IMR-90 (cell line): ENCODE measurements at places on chromosomes 3 and 15.

DNA sequence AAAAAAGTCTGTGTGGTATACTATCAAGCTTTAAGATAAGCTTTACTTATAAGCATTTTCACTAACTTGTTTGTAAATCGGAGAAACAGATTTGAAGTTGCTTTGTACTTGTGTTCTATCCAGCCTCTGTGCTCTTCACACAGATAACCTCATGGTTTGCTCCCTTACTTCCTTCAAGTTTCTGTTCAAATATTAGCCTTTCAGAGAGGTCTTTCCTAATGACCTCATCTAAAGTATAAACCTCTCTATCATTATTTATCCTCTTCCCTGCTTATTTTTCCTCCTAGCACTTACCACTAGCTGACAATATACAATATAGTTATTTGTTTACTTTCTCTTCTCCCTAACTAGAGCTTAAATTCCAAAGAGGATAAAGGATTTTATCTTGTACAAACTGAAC is 180.0 kb downstream of the CBLB start:
- no peak for DNase-seq

DNA sequence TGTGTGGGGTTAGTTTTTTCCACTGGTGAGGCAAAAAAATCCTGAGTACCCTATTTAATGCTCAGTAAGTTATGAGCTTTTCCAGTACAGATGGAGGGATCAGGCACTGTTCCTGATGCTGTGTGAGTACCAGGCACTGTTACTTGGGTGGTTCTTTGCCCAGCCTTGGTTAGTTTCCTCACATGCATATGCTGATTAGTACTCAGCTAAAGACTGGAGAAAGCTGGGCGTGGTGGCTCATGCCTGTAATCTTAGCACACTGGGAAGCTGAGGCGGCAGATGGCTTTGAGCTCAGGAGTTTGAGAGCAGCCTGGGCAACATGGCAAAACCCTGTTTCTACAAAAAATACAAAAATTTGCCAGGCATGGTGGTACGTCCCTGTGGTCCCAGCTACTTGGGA is 210.3 kb upstream of the SGO1 start:
- DNase-seq = no peak

DNA sequence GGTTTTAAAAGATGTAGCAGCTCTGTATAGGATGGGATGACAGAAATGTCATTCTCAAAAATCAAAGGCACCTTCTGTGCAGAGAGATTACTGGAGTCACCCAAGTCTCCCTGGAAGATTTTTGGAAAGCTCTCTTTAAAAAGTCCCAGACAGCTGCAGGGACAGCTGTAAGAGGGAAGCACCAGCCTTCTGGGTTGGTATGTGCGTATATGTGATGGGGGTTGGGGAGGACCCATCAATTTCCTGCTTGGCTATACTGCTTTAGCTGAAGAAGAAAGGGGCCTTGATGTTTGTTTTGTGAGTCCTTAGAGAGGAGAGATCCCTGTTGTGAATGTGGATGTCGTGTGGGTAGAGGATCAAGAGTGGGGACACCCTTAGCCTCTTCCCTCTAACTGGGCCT is 5.4 kb upstream of the SEC11A start:
- no peak for DNase-seq

- DNase-seq = no peak
Measured at GRCh38 chr15:49923671-49924070, 195.4 kb downstream of the ATP8B4 start.

GRCh38 chr3:14130707-14131106 is 5.9 kb downstream of the TMEM43 start:
- DNase-seq = no peak

DNA sequence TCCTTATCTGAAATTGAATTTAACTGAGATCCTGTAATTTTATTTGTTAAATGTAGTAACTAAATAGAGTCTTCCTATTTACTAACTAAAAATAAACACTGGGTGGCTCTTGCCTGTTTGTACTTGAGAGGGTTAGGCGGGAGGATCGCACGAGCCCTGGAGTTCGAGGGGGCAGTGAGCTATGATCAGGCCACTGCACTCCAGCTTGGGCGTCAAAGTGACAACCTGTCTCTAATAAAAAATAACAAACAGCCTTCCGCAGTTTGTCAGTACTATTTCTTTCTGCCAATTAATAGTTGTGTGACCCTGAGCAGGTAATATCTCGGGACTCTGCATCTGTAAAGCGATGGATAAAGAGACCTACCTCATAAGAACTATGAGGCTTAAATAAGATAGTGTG is 768 bp upstream of the PDE12 start:
- DNase-seq = no peak

DNA sequence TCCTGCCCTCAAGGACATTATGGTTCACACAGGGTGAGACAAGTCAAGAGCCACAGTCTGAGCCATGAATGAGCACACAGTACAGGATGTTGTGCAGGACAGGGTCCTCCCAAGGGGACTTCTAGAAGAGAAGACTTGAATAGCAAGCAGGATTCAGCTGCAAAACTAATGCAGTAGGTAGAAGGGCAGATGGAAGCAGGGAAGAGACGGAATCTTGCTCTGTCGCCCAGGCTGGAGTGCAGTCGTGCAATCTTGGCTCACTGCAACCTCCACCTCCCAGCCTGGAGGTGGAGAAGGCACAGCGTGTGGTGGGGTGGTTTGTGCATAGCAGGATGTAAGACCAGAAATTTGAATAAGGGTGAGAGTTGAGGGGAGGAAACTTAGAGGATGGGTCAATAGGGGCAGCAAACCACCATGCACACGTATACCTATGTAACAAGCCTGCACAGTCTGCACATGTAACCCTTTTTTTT is 8.0 kb downstream of the BCL2L10 start:
- DNase-seq = no peak

- no peak for DNase-seq
Measured at GRCh38 chr15:90432253-90432652, 44.2 kb downstream of the IQGAP1 start.

DNA sequence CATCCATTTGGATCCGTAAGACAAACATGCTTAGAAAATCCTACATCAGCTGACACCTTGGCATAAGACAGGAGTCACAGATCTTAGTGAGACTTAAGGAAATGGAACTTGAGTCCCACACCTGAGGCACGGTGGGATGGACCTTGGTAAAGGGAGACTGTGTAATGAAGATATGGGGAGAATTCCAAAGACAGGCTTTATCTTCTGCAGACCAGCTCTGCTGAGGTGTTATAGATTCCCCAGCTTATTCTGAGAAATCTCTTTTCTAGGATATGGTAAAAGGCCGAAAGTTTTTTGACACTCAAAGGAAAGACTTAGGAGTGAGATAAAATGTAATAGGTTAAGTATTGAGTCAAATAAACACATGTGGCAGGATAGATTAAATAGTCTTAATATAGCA is 8.3 kb upstream of the MTMR10 start:
- DNase-seq = no peak

GRCh38 chr3:76643623-76644304 is 396.1 kb upstream of the ROBO2 start:
- no peak for DNase-seq

GRCh38 chr15:36544518-36545466 is 34.6 kb upstream of the CDIN1 start:
- DNase-seq = no peak

GRCh38 chr3:113054552-113054951 is 63.8 kb downstream of the GTPBP8 start:
- peak; percentile 69 for DNase-seq

DNA sequence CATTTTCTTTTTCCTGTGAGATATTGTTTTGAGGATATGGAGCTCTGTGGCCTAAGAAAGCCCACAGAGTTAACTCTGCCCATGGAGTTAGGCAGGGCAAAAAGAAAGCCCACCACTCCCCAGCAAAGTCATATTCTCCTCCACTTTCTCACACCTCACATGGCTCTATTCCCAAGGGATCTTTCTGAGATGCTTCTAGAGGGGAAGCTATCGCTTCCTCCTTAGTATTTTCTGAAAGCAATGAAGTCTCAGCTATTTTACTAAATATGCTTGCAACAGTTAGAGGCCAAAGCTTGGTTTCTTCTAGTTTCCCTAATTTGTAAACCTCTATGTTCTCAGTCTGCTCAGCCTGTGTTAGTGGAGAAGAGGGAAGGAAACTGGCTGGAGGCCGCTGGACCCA is 80.3 kb upstream of the EOMES start:
- no peak for DNase-seq

DNA sequence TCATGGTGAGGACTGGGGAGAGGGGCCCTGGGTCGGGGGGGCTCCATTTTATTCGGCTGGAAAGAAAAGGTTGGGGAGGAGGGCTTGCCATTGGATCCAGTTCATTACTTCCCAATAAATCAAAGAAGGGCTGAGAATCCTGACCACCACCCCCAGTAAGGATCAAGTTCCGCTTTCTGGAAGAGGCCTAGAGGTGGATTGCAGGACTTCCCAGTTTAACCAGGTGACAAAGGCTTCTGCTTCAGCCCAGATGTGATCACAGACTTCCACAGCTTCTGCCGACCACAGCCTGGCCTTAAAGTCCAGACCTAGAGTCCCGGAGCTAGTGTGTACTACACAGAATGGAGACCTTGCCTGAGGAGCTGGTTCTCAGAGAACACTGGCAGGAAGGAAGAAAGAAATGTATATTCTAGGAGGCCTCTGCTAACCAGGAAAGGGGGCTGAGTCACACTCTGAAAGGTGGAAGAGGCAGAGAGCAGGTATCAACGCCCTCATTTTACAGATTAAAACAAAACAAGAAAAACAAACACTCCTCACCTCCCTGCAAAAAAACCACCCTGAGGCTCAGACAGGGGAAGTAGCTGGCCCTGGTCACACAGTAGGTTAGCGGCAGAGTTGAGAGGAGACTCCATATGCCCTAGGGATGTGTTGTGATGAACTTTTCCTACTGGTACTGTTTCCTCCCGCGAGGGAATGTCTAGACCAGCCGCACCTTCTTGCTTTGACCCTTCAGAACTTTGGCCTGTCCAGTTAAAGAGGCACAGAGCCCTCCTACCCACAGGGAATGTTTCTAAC is 1.1 kb upstream of the CEMIP start:
- DNase-seq = no peak

DNA sequence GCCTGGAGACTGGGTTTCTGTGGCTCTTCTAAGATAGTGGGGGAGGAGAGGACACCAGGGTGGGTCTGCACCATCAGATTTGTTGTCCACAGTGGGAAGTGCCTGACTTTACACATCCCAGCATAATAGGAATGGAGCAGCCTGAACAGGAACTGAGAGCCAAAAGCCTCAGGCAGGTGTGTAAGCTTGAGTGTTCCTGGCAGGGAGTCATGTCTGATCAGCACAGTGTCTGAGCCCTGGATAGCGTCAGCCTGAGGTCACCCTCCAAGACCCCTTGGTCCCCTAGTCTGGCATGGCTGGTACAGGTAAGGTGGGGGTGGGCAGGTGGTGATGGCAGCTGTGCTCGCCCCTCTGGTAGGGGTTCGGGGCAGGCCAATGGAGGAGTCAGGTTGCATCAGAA is 20.2 kb downstream of the INSYN1 start:
- DNase-seq = no peak

GRCh38 chr15:57726411-57726810 is 19.9 kb downstream of the POLR2M start:
- DNase-seq = peak; percentile 53

DNA sequence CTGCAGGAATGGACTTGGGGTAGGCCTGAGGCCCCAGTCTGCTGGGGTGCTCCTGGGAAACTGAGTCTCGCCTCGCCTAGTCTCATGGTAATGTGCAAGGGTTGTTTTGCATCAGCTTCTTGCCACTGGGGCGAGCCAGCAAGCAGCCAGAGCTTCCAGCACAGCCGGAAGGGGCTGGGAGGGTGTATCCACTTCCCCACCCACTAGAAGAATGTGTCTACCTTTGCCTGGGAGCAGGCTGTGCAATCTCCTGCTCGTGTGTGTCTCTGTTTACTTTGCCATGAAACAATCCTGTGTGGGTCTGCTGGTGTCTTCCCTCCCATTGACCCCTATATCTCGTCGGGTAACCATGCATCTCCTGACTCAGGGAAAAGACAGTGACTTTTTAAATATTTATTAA is 21.8 kb upstream of the ERICH6 start:
- no peak for DNase-seq

DNA sequence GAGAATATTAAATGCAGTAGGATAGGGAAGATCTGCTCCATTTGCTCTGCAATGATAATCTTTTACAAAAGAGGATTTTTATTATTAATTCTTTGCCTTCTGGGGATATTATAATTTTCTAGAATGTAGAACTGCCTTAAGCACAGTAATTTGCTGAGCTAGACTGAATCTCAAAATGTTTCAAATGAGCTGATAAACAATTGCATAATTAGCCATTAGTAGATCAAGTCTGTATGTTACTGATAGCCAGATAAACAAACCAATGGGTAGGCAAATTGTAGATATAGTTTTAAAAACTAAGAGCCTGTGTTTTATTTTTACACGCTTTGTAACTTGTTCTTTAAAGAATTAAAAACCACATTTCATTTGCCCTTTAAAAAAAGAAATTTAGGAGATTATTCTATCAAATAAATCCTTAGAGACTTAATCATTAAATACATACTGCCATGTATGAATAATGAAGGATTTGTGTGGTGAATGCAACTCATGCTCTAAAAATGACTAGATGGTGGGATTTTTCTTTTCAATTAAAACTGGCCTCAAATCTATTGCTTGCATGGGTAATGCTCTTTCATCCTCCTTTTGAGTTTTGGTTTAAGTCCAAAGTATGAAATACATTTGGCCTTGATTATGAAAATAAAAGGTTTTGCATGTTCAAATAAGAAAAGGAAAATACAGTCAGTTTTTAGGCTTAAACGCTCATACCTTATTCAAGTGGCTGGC is 32.6 kb upstream of the NANOGP8 start:
- peak; percentile 5 for DNase-seq

- no peak for DNase-seq
Measured at GRCh38 chr3:177419904-177420601, 222.8 kb upstream of the TBL1XR1 start.

DNA sequence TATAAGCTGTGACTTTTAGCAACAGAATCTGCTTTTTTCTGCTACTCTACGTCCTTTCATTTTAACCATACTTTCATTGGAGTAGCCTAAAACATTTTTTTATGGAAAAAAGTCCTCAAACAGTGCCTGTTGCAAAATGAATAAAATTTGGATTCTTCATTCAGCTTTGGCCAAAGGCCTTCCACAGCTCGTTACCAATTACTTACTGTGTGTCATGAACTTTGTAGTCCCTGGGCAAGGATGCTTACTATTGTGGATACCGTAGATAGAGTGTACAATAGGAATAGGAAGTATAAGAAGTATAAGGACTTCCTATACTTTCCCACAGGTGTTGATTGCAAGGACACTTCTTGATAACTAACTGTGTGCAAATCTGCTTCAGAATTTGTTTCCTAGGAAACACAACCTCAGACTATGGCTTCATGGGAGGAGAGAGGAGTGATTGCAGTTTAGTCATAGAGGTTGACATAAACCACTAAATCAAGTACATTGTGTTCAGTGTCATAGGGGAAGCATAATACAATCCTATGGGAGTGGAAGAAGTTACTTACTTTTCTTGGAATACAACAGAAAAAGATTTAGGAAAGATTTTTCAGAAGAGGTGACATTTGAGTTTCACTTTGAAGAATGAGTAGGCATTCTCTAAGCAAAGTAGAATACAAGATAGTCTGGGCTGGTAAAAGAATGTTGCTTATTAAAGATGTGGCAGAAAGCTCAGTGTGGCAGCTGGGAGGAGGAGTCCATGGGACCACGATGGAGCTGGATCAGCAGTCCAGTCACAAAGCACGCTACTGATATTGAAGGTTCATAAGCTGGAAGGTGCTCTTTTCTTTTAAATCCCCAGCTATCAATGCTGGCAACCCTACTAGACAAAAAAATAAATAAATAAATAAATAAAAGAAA is 309.7 kb upstream of the TPRG1 start:
- peak; percentile 23 for DNase-seq
